Gastroesophageal sphincter (tissue), 4 donors: ENCODE measurements at places on chromosomes 13 and 19.
A peak's percentile ranks its signal among the peaks of the same experiment; 100 is the strongest.

DNA sequence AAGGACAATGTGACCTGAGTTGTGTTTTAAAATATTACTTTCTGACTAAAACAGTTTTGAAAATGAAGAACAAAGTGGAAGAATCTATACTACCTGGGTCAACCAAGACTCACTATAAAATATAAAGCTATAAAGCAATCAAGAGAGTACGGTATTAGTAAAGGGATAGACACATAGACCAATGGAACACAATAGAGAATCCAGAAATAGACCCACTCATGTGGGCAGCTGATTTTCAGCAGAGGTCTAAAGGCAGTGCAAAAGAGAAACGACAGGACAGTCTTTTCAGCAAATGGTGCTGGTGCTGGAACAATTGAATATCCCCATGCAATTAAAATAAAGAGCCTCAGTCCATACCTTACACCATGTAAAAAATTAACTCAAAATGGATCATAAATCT lies 224.7 kb downstream of the RGCC start:
- ATAC-seq: no peak

DNA sequence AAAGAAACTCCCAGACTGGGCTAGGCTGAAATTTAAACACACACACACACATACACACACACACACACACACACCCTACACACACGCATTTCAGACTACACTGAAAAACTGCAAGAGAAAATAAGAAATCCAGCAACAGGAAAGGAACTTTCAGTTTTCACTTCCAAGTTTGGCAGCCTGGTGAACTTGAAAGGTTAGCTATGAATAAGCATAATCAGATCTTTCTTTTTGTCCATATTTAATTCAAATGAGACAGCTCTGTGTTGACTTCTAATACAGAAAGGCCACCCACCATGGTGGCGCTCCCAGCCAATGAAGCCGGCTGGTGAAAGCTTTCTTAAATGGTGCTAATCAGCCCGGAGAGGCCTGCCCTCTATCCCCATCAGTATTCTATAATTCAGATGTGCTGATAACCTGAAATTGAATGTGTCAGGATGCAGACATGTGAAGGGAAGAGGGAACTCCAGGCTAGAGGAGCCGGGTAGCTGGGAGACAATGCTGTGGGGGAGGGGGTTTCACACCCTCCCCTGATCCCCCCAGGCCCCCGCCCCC lies 108.3 kb upstream of the ZNF536 start:
- no peak for ATAC-seq

- ATAC-seq: no peak
These were observed 25.6 kb downstream of the RUBCNL start for GRCh38 chr13:46361276-46361934.

DNA sequence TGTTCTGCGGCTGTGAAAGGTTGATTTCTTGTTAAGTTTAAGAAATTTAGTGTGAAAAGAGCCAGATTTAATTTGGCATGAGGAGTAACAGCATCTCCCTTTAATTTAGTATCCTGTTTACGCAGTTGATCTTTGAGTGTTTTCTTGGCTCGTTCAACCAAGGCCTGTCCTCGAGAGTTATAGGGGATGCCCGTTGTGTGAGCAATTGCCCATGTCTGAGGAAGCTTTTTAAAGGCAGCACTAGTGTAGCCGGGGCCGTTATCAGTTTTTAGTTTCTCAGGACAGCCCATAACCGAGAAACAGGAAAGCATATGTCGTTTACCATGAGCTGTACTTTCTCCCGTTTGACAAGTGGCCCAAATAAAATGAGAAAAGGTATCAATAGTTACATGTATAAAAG lies 47.5 kb upstream of the ZNF43 start:
- no peak for ATAC-seq

DNA sequence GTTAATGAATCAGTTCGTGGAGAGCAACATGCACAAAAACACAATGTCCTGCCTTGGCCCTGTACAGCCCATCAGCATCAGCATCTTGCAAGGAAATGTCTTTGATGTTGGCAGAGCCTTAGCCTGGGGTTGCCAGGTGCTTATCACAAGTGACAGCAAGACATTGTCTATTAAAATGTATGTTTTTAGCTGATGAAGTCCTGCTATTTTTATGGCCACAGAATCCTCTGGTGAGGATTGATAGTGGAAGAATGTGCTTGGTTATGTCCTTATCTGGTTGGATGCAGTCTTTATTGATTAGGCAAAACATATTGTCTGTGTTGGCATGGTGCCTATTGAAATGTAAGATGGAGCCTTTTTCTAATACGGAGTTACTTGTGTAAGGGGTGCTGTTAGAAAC lies 1427.0 kb upstream of the MIR17HG start:
- no peak for ATAC-seq

- ATAC-seq: no peak
These were observed 1034.7 kb downstream of the SLITRK1 start for GRCh38 chr13:82847595-82847994.

DNA sequence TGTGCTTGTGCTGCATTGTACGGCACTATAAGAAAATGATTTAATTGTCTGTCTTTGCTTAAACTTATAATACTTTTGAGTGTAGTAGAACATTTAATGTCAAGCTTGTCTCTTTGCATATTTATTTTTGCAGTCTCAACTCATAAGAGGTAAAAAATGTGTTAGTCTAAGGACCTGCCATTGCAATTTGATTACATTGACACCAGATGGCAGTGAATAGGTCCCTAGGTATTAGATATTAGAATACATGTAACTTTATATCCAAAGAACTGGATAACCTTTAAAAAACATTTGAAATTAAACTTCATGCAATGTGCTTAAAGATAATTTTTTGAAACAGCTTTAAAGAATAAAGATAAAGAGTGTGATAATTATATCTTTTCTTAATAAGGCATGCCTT lies 1421.3 kb downstream of the OLFM4 start:
- no peak for ATAC-seq

- peak; percentile 93 for ATAC-seq
These were observed 7.5 kb upstream of the OR10H5 start for GRCh38 chr19:15779756-15780476.

DNA sequence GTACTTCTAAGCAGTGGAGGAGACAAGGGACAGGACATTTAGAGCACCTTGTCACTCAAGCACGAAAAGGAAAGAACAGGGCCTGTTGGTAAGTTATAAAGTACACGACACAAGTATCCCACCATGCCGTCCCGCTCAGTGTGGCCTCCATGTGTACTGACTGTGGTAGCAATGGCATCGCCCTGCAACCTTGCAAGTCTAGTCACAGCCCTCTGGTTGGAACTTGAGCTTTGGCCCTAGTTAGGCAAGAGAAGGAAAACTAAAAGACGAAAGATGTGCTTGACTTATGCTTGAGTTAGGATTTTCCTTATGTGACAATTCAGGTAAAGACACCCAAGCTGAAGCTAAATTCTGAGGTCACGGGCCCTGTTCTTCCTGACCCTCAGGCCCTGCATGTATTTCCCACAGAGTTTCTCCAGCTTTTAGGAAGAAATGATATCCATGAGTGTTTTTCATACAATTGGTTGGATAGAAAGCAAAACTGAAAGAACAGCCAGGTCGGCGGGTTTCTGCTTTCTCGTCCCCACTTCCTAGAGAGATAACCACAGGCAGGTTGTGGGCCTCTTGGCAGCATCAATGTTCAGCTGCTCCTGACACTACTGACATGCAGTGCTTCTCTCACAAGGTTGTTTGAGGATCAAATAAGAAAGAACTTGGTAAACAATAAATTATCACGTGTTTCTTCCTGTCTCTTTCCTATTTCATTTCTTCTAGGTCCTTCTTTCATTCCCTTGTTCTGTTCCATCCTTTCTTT lies 216.2 kb downstream of the IRS2 start:
- ATAC-seq: no peak

DNA sequence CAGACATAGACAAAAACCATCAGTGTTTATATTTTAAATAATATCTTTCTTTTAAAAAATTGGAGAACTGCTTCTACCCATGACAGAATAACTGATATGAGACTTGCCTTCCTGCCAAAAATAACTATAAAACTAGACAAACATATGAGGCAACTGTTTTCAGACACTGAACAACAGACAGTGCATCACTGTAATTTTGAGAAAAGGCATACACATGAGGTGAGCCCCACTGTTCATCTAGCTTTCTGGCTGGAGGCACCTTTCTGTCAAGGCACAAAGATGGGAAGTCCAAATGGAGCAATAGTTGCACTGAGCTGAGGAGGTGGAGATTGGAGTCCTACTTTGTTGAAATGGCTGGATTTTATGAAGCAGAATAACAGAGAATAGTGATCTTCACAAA lies 71.9 kb upstream of the ZNF507 start:
- no peak for ATAC-seq

DNA sequence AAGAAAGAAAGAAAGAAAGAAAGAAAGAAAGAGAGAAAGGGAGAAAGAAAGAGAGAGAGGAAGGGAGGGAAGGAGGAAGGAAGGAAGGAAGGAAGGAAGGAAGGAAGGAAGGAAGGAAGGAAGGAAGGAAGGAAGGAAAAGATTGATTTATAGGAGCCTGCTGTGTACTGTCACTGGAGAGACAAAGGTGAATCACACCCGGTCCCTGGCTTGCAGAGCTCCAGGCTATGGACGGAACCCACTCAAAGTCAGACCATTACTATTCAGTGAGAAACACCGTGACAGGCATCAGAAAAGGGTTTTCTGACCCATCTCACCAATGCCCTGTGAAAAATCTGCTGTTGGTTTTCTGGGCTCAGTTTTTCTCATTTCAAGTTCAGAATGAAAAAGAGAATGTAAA lies 7.3 kb upstream of the CEACAM6 start:
- ATAC-seq: no peak

DNA sequence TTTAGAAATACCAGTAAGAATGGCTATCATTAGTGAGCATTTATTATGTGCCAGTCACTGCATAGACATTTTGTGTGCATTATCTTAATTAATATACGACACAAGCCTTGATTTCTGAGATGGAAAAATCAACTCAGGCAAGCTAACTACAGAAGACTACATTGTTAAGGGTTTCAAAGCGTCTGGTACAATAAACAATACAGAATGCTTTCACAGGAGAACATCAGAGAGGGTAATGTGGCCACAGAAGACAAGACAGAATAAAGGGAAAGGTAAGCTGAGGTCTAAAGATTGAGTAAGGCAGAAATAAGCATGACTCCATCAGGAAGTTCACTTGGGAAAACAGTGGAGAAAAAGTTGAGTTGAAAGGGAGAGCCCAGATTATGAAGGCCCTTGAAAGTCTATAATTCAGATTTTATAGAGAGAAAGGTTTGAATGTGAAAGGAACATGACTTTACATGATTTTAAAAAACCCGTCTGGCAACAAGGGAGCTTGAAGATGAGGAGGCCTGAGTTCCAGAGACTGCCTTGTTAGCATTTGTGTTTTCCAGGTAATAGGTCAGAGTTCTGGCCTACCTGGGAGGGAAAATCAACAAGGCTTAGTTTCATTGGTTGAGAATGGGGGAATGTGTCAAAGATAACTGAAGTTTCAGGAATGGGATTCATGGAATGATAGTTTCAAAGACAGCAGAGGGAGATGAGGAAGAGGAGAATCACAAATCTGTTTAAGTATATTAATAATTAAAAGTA lies 1.8 kb upstream of the MBNL2 start:
- ATAC-seq: no peak

- ATAC-seq: no peak
These were observed 45.9 kb upstream of the ATP11A start for GRCh38 chr13:112643759-112644459.

- no peak for ATAC-seq
These were observed 4.2 kb upstream of the RNF113B start for GRCh38 chr13:98181111-98181815.

DNA sequence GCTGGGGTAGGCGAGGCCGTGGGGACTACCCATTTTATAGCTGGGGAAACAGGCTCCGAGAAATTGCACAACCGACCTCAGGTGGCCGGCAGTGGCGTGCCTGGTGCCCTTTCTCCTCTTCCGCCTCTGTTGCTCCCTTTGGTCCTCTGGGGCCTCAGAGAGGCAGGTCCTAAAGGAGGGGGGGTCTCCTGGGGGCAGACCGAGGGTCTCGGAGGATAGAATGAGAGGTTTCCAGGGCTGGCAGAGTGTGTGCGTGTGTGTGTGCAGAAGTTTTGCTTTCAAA lies 11.3 kb downstream of the STX10 start:
- ATAC-seq: no peak

DNA sequence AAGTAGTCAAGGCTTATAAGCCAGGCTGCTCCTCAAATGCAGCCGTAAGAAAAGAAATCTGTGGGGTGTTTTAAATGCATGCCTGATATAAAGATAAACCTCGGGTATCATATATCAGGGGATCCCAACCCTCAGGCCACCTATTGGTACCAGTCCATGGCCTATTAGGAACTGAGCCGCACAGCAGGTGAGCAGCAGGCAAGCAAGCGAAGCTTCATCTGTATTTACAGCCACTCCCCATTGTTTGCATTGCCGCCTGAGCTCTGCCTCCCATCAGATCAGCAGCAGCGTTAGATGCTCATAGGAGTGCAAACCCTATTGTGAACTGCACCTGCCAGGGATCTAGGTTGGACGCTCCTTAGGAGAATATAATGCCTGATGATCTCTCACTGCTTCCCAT lies 233.5 kb upstream of the SERP2 start:
- ATAC-seq: no peak

- ATAC-seq: no peak
These were observed 15.2 kb upstream of the PPP1R12C start for GRCh38 chr19:55132453-55133129.

GRCh38 chr19:55333870-55334269 lies 5.8 kb upstream of the KMT5C start:
- ATAC-seq: no peak

DNA sequence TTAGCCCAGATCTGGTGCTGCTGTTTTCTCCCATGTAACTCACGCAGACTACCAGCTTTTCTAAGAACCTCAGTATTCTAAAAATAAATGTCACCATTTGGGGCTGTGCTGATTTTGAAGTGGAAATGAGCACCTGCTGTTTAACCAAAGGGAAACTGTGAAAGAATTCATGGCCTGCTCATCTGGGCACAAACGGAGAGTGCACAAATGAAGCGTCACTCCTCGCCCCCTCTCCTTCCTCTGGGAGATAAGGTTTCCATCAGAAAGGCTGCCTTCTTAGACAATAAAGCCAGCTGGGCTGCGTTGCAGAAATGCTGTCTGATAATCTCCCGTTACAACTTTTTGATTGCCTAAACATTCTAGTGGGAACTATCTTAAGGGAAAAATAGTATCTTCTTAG lies 73.7 kb upstream of the SLC15A1 start:
- no peak for ATAC-seq

- no peak for ATAC-seq
These were observed 82.0 kb downstream of the PCDH9 start for GRCh38 chr13:67148161-67148571.

DNA sequence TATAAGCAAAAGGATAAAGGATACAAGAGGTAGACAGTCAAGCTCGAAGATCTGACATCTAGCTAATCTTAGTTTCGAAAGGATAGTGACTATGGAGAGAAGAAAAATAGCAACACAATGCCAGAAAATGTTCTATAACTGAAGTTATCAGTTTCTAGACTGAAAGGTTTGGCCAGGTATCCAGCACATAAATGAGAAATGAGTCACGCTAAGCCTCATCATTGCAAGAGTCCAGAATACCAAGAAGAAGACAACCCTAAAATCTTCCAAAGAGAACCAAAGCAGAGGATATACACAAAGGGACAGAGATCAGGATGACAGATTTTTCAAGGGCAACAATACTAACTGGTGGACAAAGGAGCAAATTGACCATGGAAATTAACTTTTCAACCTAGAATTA lies 237.0 kb downstream of the POSTN start:
- no peak for ATAC-seq

- no peak for ATAC-seq
These were observed 3.2 kb upstream of the PROZ start for GRCh38 chr13:113155201-113155600.

- no peak for ATAC-seq
These were observed 1484.8 kb downstream of the EFNB2 start for GRCh38 chr13:105050686-105051085.

- peak; percentile 53 for ATAC-seq
These were observed 26.2 kb downstream of the ZNF160 start for GRCh38 chr19:53076984-53077383.
